ENCODE measurements at places on chromosomes 1 and 21. TPM values are rescaled to one million over a fixed set of nuclear protein-coding genes. Genes with fewer than 3 reads are reported as not detected.

DNA sequence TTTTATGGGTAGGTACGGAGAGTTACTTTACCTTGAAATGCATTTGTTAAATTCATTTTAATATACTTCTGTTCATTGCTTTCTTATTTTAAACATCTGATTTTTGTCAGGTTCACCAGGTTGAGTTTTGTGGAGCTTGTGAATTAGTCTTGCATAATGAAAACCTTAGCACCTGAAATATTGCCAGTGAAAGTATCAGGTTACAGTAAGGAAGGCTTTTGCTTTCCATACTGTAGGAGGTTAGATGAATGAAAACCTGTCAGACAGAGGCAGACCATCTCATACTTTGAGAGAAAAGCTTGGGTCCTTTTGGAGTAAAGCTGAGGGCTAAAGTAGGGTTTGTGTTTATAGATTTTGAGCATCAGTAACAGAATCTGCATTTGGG is 34.7 kb downstream of the THRAP3 start:
- no peak for DNase-seq

The CA6 gene
- not detected for total RNA-seq

- DNase-seq = no peak
Observed at GRCh38 chr1:63319046-63320021, 3.0 kb upstream of the FOXD3 start.

The CFAP74 gene
- not detected for total RNA-seq

The CD5L gene
- not detected for total RNA-seq

GRCh38 chr1:38932571-38932970 is 9.1 kb downstream of the RHBDL2 start:
- DNase-seq = no peak

GRCh38 chr21:14657241-14658008 is 111.3 kb upstream of the SAMSN1 start:
- no peak for DNase-seq

- DNase-seq = no peak
Observed at GRCh38 chr1:220776254-220776653, 10.5 kb upstream of the MTARC1 start.

The REG4 gene
- not detected for total RNA-seq

DNA sequence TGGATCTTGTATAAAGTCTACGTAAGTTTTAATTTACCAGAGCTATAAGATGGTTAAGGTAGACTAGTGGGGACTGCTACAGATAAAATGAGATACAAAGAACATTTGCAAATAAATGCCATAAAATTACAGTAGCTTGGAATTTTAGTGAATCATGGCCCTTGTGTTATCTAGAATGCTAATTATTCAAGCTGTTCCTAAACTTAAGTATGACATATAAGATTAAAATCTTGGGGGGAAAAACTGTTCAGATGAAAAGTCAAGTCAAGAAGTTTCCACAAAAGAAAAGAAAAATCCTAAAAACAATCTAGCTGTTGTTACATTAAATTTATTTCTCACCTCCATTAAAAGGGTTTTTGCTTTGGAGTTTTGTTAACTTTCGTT is 51.7 kb downstream of the SIM2 start:
- no peak for DNase-seq

The LCA5L gene
- 0.72 TPM for total RNA-seq

DNA sequence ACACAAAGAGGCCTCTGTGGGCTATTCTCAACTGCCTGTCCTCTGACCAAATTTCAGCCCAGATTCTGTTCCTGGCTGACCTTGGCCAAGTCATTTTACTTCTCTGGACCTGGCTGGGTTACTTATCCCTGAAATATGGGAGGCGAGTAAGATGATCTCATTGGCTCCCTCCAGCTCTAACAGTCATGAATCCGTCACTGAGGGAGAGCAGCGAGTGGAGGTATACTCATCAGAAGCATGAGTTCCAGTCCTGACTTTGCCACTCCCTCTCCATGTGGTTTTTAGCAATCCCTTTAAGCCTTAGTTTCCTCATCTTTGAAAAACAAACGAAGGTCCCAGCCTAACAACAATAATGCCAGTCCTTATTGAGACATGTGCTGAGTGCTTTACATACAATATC is 63.5 kb downstream of the CCDC185 start:
- DNase-seq = no peak

GRCh38 chr21:35573472-35574374 is 486.6 kb downstream of the SETD4 start:
- no peak for DNase-seq

The HPDL gene
- not detected for total RNA-seq

The FCRLA gene
- not detected for total RNA-seq

GRCh38 chr1:216927633-216928032 is 204.4 kb upstream of the ESRRG start:
- no peak for DNase-seq

GRCh38 chr1:114609026-114609425 is 27.6 kb upstream of the BCAS2 start:
- no peak for DNase-seq

The MROH9 gene
- not detected for total RNA-seq

The UBL4B gene
- total RNA-seq = not detected

GRCh38 chr21:27021801-27022200 is 54.9 kb upstream of the ADAMTS5 start:
- no peak for DNase-seq
